Vagina (tissue), 2 donors: ENCODE measurements at places on chromosomes 7 and 10.

DNA sequence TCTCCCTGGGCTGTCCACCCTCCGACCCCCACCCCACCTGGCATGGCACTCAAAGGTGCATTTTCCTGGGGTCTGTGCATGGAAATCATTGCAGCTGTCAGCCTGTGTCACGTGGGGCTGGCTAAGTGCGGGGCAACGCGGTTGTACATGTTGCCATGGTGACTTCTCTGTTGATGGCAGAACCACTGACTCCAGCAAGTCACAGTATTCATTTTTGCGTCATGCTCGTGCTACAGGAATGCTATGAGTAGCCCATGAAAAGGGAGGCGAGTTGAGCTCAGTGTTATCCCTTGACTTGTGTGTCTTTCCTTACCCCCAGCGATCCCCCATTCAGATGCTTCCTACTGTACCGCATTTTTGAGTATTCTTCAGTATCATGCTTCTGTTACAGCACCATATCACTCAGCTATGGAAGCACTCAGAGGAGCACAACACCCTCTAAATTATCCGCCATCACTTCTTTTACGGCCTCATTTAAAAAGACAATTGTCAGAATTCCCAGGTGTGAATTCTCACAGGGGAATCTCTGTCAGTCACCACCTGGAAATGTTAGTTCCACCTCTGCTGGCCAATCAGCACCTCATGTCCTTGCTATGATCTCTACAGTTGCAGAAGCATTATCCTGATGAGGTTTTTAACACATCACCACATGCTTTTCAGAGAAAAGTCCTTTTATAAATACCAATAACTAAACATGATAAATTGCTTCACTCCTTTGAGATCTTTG lies 194.4 kb upstream of the C7orf33 start:
- H3K4me3 ChIP-seq: no peak overlapping the region
- DNase-seq: no peak
- no peaks in the 10 kb centered on the region for H3K36me3 ChIP-seq
- no peaks in the 10 kb centered on the region for H3K27me3 ChIP-seq
- H3K27ac ChIP-seq: no peak overlapping the region
- no peaks in the 10 kb centered on the region for H3K4me1 ChIP-seq

- no peaks in the 10 kb centered on the region for H3K27me3 ChIP-seq
- no peak within 1 kb of the TSS for H3K4me3 ChIP-seq
- peaks cover 21% of the 10 kb centered on the region for H3K4me1 ChIP-seq
- H3K27ac ChIP-seq: no peak within 1 kb of the TSS
- no peak for DNase-seq
- no peaks in the 10 kb centered on the region for H3K36me3 ChIP-seq
Measured at GRCh38 chr10:59753267-59753666, at the start of gene MRLN. Gene MRLN, minus strand, starts transcription at chr10:59753455.

DNA sequence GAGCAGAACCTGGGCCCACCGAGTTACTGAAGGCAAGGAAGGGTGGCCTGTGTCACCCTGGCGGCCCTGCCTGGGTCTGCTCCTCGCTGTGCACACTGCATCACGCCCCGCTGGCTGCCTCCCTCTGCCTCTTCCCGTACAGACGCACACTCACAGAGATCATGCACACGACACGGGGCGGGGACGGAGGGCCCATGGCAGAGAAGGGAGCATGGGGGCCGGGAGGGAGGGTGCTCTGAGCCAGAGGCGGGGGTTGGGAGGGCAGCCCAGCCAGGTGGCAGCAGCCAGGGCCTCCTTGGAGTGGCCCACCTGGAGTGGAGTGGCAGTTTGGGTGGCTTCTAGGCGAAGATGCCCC lies 16.6 kb downstream of the BUD23 start:
- no peak for DNase-seq
- peaks cover 33% of the 10 kb centered on the region for H3K36me3 ChIP-seq
- H3K27ac ChIP-seq: no peak overlapping the region
- no peaks in the 10 kb centered on the region for H3K27me3 ChIP-seq

DNA sequence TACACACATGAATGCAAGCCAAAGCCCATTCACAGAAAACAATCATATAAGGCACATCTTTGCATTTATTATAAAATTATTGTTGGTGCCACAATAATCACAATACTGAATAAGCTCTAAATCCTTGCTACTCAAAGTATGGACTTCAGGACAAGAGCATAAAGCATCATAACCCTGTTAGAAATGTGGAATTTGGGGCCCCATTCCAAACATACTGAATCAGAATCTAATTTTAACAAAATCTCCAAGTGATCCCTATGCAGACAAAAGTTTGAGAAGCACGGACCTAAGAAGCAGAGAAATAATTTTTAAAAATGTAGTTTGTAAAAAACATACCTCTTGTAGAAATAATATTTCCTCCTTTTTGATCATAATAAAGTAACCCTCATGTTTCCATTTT lies 199.2 kb downstream of the IMMP2L start:
- peaks cover 5% of the 10 kb centered on the region for H3K4me1 ChIP-seq
- no peak for DNase-seq
- no peaks in the 10 kb centered on the region for H3K27me3 ChIP-seq
- no peak overlapping the region for H3K4me3 ChIP-seq
- H3K27ac ChIP-seq: no peak overlapping the region

DNA sequence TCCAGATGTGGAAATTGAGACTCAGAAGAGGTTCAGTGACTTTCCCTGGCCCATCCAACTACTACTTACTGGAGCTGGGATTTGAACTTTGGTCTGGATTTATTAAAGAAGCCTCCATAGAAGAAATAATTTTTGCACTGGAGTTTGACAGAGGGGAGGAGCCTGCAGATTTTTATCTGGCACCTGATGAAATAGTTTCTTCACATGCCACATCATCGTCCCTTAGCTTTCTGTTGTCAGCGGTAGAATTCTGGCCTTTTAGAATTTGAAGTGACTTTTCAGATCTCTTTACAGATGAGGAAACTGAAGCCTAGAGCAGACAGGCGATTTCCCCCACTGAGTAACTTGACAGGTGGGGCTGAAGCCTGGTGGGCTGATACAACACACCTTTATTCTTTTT lies 233.5 kb downstream of the LRMDA start:
- no peaks in the 10 kb centered on the region for H3K36me3 ChIP-seq
- H3K4me3 ChIP-seq: no peak overlapping the region
- H3K4me1 ChIP-seq: peaks cover 16% of the 10 kb centered on the region
- DNase-seq: no peak
- no peaks in the 10 kb centered on the region for H3K27me3 ChIP-seq
- H3K27ac ChIP-seq: peak overlapping the region; percentile 13

DNA sequence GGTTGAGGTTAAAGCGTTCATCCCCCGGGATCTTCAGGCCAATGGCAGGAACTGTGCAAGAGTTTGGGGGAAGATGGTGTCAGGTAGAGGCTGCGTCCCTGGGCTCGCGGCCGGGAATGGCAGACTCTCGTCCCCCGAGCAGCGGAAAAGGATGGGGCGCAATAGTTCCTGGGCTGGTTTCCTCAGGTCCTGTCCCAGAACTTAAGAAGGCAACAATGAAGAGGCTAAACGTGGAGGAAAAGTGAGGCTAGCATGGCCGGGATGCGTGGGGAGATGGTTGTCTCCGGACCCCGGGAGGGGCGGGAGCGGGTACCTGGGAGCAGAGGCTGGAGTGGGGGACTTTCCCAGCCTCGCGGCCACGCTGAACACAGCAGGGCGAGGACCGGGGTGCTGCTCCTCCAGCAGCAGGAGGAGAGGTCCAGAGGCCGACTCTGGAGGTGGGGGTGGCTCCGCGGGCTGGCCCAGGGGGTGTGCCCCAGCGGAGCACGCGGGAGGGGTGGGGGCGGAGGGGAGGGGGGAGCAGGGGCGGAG lies 882 bp downstream of the IRF5 start:
- H3K27ac ChIP-seq: no peak overlapping the region
- H3K36me3 ChIP-seq: no peaks in the 10 kb centered on the region
- H3K4me3 ChIP-seq: peak overlapping the region; percentile 52

DNA sequence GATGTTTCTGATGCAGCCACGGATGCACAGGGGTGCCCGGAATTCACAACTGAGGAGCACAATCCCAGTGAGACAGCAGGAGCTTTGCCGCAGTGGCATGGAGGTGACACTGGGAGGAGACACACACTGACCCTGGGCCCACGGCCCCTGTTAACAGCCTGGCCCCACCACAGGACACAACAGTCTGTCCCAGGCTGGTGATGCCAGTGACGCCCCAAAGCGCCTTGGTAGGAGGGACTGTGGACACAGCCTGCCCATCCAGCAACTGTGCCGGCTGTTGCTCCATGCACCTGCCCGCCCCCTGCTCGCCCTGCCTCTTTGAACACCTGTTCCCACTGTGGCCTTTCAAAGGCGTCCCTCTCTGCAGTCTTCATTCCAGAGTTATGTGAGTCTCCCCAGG lies 49.8 kb downstream of the KLF6 start:
- no peak overlapping the region for H3K27ac ChIP-seq
- H3K27me3 ChIP-seq: no peaks in the 10 kb centered on the region
- H3K4me1 ChIP-seq: no peaks in the 10 kb centered on the region
- no peak overlapping the region for H3K4me3 ChIP-seq

DNA sequence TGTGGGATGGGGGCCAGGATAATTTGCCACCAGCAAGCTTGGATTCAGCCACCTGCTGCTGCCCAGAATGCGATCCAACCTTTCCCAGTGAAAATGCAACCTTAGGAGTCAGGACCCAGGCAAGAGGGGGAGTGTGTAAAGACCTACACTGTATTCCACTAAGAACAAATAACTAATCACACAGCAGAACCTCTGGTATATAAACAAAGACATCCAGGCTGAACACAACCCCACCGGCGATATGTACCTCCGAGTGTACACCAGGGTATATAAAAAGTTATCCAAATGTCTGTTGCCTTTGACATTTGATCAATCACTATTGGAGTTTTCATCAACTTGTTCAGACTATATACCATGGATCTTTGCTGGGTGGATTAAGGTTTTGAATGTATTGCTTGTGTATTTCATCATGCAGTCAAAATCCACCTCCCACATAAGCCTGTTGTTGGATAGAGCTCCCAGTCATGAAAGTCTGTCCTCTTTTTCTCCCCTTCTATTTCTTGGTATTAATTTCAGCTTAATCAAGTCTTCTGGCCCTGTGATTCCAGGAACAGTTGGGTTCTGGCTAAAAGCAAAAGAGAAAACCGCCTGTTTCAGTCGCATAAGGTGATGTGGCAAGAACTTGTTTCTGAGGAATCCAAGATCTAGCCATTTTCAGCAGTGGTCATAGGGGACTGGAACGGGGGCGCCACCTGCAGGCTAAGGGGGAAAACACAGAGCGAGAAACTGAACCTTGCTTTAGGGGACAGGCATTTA lies 290.7 kb downstream of the CCDC3 start:
- no peaks in the 10 kb centered on the region for H3K27me3 ChIP-seq
- DNase-seq: no peak
- H3K4me1 ChIP-seq: peaks cover 49% of the 10 kb centered on the region
- H3K27ac ChIP-seq: peak overlapping the region; percentile 80
- H3K4me3 ChIP-seq: no peak overlapping the region

GRCh38 chr7:45384499-45384898 lies 189.7 kb upstream of the ADCY1 start:
- no peaks in the 10 kb centered on the region for H3K36me3 ChIP-seq
- peak; percentile 22 for DNase-seq
- H3K4me3 ChIP-seq: no peak overlapping the region
- H3K27me3 ChIP-seq: no peaks in the 10 kb centered on the region

- no peak overlapping the region for H3K27ac ChIP-seq
- no peaks in the 10 kb centered on the region for H3K4me1 ChIP-seq
- H3K4me3 ChIP-seq: no peak overlapping the region
- H3K27me3 ChIP-seq: no peaks in the 10 kb centered on the region
- no peak for DNase-seq
Measured at GRCh38 chr7:41294556-41295454, 408.1 kb downstream of the INHBA start.

DNA sequence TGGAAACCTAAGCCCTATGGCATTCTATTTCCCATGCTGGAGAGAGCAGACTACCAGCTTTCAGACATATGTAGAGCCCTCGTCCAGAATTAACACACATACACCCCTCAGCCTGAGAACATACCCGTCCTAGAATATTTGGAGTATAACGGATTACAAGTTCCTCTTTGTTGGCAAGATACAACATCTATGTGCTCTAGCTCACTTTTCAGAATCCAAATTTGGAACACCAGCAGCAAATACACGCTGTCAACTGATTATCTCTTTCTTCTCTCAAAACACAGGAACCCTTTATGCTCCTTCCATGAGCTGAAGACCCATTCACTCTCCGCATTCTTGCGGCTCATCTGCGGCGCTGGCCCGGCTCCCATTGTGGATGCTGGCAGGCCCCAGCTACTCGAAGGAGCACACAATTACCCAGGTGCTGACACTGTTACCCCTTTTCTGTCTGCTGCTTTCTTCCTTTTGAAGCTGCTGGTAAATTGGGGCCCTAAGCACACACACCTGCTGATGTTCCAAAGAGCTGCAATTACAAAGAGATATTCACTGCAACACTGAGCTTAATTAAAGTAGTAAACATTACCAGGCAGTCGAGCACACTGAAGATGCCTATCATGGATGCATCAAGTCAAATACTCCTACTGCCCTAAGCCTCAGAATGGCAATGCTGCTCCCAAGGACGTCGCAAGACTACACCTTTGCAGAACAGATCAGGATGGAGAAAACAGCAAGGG lies 70.0 kb downstream of the VOPP1 start:
- H3K4me1 ChIP-seq: no peaks in the 10 kb centered on the region
- H3K27ac ChIP-seq: no peak overlapping the region
- no peaks in the 10 kb centered on the region for H3K36me3 ChIP-seq
- H3K4me3 ChIP-seq: no peak overlapping the region
- no peak for DNase-seq

DNA sequence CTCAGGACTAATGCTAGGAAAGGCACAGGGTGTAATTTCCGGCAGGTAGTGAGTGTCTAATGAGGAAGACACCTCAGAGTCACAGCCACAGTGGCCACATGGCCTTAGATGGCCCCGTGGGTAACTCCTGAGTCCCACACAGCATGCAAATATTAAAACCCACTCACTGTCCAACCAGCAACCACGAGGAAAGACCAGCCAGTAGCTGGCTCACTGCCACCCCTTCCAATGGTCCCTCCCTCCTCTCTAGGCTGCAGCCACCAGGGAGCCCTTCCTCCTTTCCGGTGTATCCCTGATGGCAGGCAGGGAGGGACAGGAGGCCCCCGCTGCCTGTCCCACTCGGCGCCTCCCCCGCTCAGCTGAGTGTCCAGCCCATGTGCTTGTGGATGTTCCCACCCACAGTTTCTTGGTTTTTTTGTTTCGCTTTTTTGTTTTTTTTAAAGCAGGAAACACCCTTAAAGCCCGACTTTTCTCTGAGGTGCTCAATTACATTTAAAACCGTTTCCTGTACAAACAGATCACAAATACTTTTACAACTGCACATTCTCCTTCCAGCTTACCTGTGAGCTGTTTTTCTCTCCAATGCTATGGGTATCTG lies 9.2 kb downstream of the BNIP3 start:
- DNase-seq: no peak
- H3K36me3 ChIP-seq: peaks cover 37% of the 10 kb centered on the region
- no peak overlapping the region for H3K27ac ChIP-seq
- peaks cover 12% of the 10 kb centered on the region for H3K4me1 ChIP-seq
- no peak overlapping the region for H3K4me3 ChIP-seq

GRCh38 chr10:50523357-50523756 lies 100.4 kb downstream of the SGMS1 start:
- H3K36me3 ChIP-seq: no peaks in the 10 kb centered on the region
- no peaks in the 10 kb centered on the region for H3K4me1 ChIP-seq
- no peak overlapping the region for H3K27ac ChIP-seq
- no peak overlapping the region for H3K4me3 ChIP-seq
- no peak for DNase-seq
- no peaks in the 10 kb centered on the region for H3K27me3 ChIP-seq
